ENCODE measurements at places on chromosomes 5 and 9.
A peak's percentile ranks its signal among the peaks of the same experiment; 100 is the strongest.

GRCh38 chr5:14144586-14145434, 1.7 kb downstream of the TRIO start:
- peak; percentile 34 for DNase-seq

DNA sequence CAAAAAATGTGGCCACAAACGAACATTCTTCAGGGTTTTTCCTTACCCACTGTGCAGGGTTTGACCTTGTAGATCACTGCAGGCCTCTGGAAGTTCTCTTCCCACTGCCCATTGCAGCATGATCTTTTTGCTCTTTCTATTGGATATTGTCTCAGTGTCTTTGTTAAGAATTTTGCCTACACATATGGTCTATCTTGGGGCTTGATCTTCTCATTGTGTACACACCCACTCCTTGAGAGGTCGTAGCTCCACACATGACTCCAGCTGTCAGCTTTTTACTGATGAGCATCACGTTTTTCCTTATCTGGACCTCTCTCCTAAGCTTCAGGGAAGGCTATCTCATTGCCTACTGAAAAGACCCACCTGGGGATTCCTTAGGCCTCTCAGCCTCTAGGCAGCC, 3.0 kb upstream of the GLRX start:
- DNase-seq, result no peak

- no peak for DNase-seq
Measured at GRCh38 chr9:6845880-6846279, 88.1 kb downstream of the KDM4C start.

DNA sequence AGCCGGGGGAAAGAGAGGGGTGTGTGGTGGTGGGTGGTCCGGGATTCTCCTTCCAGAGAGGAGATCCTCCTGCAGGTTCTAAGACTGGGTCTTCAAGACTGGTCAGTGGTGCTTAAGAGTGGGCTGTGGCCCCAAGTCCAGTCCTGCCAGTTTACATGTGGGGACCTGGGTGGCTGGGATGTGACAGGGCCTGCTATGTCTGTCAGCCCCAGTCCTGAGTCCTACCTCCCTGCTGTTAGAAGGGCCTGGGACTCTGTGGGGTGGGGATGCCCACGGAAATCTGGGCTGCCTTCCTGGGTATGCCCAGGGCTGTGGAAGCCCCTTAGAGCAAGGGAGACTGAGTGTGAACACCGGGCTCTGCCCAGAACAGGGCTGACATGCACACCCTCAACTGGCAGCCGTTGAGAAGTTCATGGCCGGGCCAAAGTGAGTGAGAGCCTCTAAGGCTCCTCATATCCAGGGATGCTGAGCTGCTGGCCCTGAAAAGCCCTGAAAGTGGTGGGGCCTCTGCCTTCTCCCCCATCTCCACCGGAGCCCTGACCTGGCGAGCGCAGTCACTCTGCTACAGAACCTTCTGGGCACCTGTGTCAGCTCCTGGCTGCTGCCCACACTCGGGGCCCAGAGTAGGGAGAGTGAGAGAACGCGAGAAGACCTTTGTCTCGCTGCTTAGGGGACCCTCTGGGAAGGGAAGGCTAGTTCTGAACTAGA, 1.7 kb downstream of the PHF2 start:
- no peak for DNase-seq

- DNase-seq, result no peak
Measured at GRCh38 chr5:149301744-149302380, 30.2 kb downstream of the AFAP1L1 start.

GRCh38 chr5:95583992-95584391, 29.1 kb downstream of the ARSK start:
- DNase-seq, result no peak

- DNase-seq, result no peak
Measured at GRCh38 chr9:70668751-70669150, 254.3 kb upstream of the KLF9 start.

GRCh38 chr5:16152601-16153568, 26.7 kb downstream of the MARCHF11 start:
- peak; percentile 37 for DNase-seq

DNA sequence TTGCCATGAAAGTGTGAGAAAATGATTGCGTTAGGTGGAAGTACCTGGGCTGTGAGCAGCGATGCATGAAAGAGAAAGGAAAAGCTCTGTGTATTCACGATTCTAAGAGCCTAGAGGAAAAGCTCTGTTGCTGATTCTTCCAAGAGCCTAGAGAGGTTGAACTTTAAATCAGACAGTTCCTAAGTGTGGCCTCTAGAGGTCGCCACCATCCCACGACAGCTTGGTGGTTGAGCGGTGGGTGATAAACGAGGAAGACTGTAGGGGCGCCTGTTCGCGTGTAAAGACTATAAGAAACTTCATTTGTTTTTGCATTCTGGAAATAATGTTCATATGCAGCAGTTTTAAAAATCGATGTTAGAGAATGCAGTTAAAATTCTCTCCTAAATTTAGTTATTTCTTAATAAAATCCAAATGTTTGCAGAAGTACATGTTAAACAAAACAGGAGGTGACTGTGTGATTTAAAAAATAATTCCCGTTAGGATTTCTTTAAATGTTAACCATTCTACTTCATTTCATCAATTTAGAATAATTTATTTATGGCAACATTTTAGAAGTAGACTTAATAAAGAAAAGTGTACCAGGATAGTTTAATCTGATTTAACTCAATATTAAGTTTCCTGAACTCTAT, 107.7 kb downstream of the TENT4A start:
- DNase-seq, result peak; percentile 43

- DNase-seq, result no peak
Measured at GRCh38 chr5:56167519-56167918, 65.6 kb downstream of the ANKRD55 start.

DNA sequence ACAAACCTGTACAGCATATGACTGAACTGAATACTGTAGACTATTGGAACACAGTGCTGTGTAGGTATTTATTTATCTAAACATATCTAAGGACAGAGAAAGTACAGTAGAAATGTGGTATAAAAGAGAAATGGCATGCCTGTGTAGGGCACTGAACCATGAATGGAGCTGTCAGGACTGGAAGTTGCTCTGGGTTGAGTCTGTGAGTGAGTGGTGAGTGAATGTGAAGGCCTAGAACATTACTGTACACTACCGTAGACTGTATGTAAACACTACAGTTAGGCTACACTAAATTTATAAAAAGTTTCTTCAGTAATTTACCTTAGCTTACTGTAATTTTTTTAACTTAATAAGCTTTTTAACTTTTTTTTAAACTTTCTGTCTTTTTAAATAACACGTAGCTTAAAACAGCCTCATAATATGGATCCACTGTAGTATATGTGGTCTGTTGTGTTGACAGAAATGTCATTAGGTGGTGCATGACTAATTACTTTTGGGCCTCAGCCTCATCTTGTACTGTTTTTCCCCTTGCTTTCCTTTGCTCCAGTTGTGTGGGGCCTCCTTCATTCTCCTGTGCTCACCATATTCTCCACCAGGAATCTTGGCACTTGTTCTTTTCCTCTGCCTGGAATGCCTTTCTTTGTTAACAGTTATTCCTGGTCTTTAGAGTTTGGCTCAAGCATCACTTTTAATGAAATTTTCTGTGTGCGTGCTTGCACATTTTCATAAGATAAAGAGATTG, 8.8 kb downstream of the SPIN1 start:
- DNase-seq, result no peak

- DNase-seq, result peak; percentile 50
Measured at GRCh38 chr5:170546282-170546681, 42.5 kb downstream of the KCNIP1 start.

- DNase-seq, result no peak
Measured at GRCh38 chr9:14958989-14959388, 48.8 kb upstream of the FREM1 start.

- no peak for DNase-seq
Measured at GRCh38 chr5:110401881-110402280, 324.6 kb downstream of the TMEM232 start.

Measured in NCI-H2029 (cell line).